ENCODE measurements at places on chromosomes 16 and 17. TPM values are rescaled to one million over a fixed set of nuclear protein-coding genes. Genes with fewer than 3 reads are reported as not detected.

GRCh38 chr16:76443973-76444372 lies 166.8 kb downstream of the CNTNAP4 start:
- H3K27me3 ChIP-seq: no peaks in the 10 kb centered on the region
- H3K4me1 ChIP-seq: no peaks in the 10 kb centered on the region
- no peaks in the 10 kb centered on the region for H3K36me3 ChIP-seq
- H3K27ac ChIP-seq: no peak overlapping the region
- no peak overlapping the region for H3K4me3 ChIP-seq

Gene CLDN7
- polyA plus RNA-seq: 2.1 TPM

DNA sequence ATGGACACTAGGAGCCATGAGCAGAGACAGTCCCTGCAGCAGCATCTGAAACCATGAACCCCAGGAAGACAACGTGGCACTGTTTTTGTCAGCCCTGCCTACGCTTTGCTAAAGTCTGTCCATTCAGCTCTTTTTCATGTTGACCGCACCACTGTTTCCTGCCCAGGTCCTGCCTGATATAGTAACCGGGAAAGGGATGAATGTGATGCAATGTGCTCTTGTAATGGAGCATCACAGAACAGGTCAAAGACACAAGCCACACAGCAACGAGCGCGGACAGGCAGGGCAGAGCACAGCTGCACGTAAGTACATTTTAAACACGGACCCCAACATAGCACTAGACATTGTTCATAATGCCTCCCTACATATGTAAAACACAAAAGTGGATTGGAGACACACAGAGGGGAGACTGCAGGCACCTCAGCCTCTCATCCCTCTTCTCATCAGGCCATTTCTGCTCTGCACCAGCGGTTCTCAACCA lies 16.9 kb upstream of the TNFRSF13B start:
- DNase-seq: no peak
- no peaks in the 10 kb centered on the region for H3K36me3 ChIP-seq
- no peak overlapping the region for H3K4me3 ChIP-seq
- H3K27ac ChIP-seq: peak overlapping the region; percentile 74
- H3K27me3 ChIP-seq: no peaks in the 10 kb centered on the region
- H3K4me1 ChIP-seq: peaks cover 35% of the 10 kb centered on the region

Gene ABCA9
- polyA plus RNA-seq: 0.02 TPM

GRCh38 chr16:67243481-67243880 lies 3.8 kb downstream of the FHOD1 start:
- no peak overlapping the region for H3K4me3 ChIP-seq
- H3K36me3 ChIP-seq: peaks cover 22% of the 10 kb centered on the region
- peak; percentile 80 for DNase-seq
- peaks cover 67% of the 10 kb centered on the region for H3K4me1 ChIP-seq
- peak overlapping the region; percentile 84 for H3K27ac ChIP-seq
- H3K27me3 ChIP-seq: peaks cover 6% of the 10 kb centered on the region

GRCh38 chr17:11700668-11701067 lies 102.4 kb downstream of the DNAH9 start:
- no peaks in the 10 kb centered on the region for H3K27me3 ChIP-seq
- no peak overlapping the region for H3K27ac ChIP-seq
- no peaks in the 10 kb centered on the region for H3K4me1 ChIP-seq
- H3K4me3 ChIP-seq: no peak overlapping the region

Gene IQCK
- polyA plus RNA-seq: 1.0 TPM

DNA sequence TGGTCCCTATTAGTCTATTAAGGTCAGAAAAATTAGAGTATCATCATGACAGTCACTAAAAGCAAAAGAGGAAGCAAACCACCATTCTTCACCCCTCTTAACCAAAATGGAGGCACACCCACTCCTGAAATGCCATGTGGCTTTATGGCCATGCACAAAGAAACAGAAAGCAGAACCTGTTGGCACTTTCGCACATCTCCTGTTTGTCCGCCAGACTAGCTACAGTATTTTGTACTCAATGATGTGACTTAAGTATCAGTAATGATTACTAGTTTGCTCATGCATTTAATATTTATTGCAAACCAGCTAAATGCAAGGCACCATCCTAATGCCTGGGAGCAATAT lies 70.2 kb upstream of the GNAO1 start:
- peak; percentile 1 for DNase-seq
- no peaks in the 10 kb centered on the region for H3K36me3 ChIP-seq
- H3K27me3 ChIP-seq: peaks cover 16% of the 10 kb centered on the region
- H3K4me1 ChIP-seq: no peaks in the 10 kb centered on the region
- H3K4me3 ChIP-seq: no peak overlapping the region
- no peak overlapping the region for H3K27ac ChIP-seq

- peak within 1 kb of the TSS; percentile 92 for H3K4me3 ChIP-seq
- peak; percentile 90 for DNase-seq
- no peaks in the 10 kb centered on the region for H3K27me3 ChIP-seq
- H3K36me3 ChIP-seq: peaks cover 4% of the 10 kb centered on the region
- H3K27ac ChIP-seq: peak within 1 kb of the TSS; percentile 87
Observed at GRCh38 chr16:67659675-67660563, at the start of gene ACD. Gene ACD (minus strand): TSS chr16:67660260. CDS start chr16:67660220, 40 bp downstream.

Gene KRTAP4-9
- not detected for polyA plus RNA-seq

GRCh38 chr17:62870552-62870971 lies 62.4 kb upstream of the MARCHF10 start:
- H3K4me3 ChIP-seq: no peak overlapping the region
- no peaks in the 10 kb centered on the region for H3K36me3 ChIP-seq
- no peak for DNase-seq
- no peaks in the 10 kb centered on the region for H3K4me1 ChIP-seq

Gene LPO
- 0.43 TPM for polyA plus RNA-seq

DNA sequence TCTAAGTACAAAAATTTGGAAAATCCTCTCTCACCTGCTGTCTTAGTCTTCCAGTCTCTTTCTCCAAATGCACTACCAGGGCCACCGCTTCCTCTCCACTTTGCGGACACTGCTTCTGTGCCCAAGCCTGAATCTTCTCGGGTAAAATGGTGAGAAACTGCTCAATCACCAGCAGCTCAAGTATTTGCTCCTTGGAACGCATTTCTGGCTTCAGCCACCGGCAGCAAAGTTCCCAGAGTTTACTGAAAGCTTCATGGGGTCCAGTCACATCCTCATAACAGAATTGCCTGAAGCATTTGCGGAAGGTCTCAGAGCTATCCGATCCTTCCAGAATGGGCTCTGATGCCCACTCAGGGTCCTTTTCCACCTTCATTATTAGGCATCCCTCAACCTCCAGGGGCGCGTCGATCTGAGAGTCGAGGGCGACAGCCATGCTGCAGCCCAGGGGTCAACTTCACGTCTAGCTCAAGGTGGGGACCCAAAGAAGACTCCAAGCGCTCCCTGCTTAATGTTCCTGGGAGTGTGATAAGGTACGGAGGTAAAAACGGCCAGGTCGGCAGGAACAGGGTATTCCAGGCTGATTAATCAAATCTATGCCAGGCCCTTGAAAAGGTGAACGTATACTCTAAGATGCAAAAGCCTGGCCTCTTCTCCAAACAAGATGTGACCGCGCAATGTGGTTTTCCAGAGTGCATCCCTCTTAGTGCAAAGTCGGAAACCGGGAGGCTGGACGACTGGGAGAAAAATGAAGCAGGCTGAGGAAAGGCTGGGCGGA lies 763 bp downstream of the ZKSCAN2 start:
- peak overlapping the region; percentile 94 for H3K4me3 ChIP-seq
- DNase-seq: no peak
- peaks cover 29% of the 10 kb centered on the region for H3K4me1 ChIP-seq
- H3K36me3 ChIP-seq: peaks cover 20% of the 10 kb centered on the region
- H3K27ac ChIP-seq: no peak overlapping the region

Gene TMEM208
- 51.6 TPM for polyA plus RNA-seq

DNA sequence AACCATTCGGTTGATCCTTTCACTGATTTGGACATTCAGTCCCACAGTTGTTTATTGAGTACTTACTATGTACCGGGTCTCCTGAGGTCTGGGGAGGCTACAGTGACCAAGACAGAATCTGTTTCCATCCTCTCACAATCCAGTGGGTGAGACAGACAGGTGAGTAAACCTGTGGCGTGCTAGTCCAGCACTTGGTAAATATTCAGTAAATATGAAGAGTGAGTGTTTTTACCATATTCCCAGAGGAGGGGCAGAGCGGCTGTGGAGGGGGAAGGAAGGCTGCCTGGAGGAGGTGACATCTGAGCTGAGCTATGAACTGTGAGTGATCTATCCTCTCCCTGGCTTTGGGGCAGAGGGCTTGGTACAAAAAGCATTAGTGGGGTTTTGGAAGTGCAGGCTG lies 31.4 kb downstream of the CCR7 start:
- no peak overlapping the region for H3K27ac ChIP-seq
- no peaks in the 10 kb centered on the region for H3K27me3 ChIP-seq
- no peak overlapping the region for H3K4me3 ChIP-seq
- no peaks in the 10 kb centered on the region for H3K4me1 ChIP-seq
- no peak for DNase-seq

DNA sequence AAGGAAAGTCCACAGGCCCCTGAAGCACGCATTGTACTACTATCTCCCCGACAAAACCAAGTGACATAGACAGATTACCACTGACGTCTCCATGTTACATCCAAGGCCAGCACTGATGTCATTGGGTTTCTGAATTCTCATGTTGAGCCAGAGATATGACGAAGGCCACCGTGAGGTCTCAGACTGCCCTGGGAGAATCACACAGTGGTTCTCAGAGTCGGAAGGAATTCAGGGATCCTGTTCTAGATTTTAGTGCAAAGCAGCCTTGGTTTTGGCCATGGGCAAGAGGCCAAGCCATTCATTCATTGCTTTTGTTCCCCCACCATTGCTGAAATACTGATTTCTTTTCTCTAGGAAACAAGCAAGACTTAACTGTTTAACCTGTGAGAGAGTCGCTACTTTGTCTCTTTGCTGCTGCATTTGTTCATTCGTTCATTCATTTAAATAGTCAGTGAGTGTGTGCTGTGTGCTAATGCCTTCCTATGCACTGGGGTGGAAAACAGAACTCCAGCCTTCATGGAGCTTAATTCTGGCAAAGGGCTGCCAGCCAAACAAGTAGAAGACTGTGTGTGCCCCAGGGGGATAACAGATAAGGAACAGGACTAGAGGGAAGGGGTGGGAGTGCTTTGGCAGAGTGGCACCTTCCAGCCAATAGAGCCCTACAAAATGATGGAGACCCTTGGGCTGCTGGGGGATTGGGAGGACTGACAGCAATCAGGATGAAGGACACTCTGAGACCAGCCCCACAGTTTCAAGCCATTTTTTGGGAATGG lies 222.3 kb downstream of the MSI2 start:
- H3K4me3 ChIP-seq: no peak overlapping the region
- no peak overlapping the region for H3K27ac ChIP-seq
- no peak for DNase-seq
- no peaks in the 10 kb centered on the region for H3K4me1 ChIP-seq
- no peaks in the 10 kb centered on the region for H3K27me3 ChIP-seq
- no peaks in the 10 kb centered on the region for H3K36me3 ChIP-seq

GRCh38 chr16:14249291-14250032 lies 178.3 kb downstream of the MRTFB start:
- H3K4me1 ChIP-seq: no peaks in the 10 kb centered on the region
- no peaks in the 10 kb centered on the region for H3K27me3 ChIP-seq
- H3K4me3 ChIP-seq: no peak overlapping the region
- H3K36me3 ChIP-seq: no peaks in the 10 kb centered on the region
- DNase-seq: peak; percentile 28
- H3K27ac ChIP-seq: no peak overlapping the region

DNA sequence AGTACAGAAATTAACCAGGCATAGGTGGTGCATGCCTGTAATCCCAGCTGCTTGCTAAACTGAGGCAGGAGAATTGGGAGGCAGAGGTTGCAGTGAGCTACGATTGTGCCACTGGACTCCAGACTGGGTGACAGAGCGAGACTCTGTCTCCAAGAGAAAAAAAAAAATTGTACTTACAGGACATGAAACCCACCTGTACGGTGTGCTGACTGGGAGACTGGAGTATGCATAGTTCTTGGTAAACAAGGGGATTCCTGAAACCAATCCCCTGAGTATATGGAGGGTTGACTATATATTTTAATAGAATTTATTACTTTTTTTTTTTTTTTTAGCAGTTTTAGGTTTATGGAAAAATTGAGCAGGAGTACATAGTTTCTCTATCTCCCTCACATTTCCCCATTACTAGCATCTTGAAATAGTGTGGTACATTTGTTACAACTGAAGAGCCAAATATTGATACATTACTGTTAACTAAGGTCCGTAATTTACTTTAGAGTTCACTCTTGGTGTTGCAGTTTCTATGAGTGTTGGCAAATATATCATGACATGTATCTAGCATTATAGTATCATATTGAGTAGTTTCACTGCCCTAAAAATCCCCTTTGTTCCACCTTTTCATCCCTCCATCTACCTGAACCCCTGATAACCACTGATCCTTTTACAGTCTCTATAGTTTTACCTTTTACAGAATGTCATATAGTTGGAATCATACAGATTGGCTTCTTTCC lies 19.3 kb downstream of the TENT4B start:
- no peaks in the 10 kb centered on the region for H3K27me3 ChIP-seq
- no peak overlapping the region for H3K4me3 ChIP-seq
- peak overlapping the region; percentile 45 for H3K27ac ChIP-seq
- no peak for DNase-seq
- peaks cover 42% of the 10 kb centered on the region for H3K4me1 ChIP-seq

DNA sequence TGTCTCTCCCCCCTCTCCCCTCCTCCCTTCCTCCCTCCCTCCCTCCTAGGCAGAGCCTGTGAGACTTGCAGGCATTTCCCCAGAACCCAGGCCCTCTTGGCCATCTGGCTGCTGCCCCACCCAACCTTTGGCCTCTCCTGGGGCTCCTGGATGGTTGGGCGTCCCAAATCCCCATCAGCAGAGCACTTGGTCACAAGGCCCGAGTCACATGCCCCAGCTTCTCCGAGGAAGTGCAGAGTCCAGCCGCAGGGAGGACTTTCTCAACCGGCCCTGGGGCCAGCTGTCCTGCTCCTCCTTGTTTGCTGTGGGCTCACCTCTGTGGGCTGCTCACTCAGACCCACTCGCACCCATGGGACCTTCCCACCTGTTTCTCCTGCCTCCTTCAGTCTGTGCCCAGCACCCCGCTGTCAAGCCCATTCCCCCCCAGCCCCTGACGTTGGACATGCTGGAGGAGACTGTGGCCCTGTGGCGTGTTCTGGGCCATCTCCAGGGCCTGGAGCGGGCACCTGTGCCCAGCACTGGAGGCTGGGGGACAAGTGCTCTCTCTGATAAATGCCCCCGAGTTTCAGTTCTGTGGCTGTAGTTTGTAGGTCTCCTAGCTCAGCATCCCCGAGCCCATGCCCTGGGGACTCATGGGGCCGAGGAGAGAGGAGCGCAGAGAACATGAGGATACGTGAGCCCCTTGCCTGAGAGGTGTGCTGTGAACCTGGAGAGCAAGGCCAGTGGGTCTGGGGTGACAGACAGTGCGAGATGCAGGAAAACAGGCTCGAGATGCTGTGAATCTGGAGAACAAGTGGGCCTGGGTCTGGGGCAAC lies 42.3 kb upstream of the ZNF750 start:
- H3K4me1 ChIP-seq: peaks cover 80% of the 10 kb centered on the region
- peak; percentile 65 for DNase-seq
- no peaks in the 10 kb centered on the region for H3K27me3 ChIP-seq
- H3K36me3 ChIP-seq: no peaks in the 10 kb centered on the region
- peak overlapping the region; percentile 87 for H3K27ac ChIP-seq

DNA sequence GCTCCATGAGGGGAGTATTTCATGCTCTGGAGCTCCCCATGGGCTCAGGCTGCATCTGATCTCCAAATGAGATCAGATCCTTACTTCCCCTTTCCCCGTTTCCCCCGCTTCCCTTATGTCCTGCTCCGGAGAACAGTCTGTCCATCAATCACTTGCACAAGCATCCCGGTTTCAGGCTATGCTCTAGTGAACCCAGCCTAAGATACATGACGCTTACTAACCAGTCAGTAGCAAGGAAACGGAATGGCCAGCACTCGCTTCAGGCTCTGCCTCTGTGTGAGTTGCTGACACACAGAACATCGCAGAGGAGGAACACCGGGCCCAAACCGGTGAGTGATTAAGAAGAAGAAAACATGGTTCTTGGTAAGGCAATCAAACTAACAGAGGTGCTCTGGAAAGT lies 9.4 kb upstream of the ATP5MC1 start:
- no peaks in the 10 kb centered on the region for H3K27me3 ChIP-seq
- no peaks in the 10 kb centered on the region for H3K36me3 ChIP-seq
- no peak overlapping the region for H3K27ac ChIP-seq
- no peak overlapping the region for H3K4me3 ChIP-seq
- DNase-seq: no peak
- no peaks in the 10 kb centered on the region for H3K4me1 ChIP-seq

Gene RNF222
- polyA plus RNA-seq: not detected

All from CD14-positive monocyte (primary cell).